ENCODE measurements at places on chromosomes 12 and 14.

DNA sequence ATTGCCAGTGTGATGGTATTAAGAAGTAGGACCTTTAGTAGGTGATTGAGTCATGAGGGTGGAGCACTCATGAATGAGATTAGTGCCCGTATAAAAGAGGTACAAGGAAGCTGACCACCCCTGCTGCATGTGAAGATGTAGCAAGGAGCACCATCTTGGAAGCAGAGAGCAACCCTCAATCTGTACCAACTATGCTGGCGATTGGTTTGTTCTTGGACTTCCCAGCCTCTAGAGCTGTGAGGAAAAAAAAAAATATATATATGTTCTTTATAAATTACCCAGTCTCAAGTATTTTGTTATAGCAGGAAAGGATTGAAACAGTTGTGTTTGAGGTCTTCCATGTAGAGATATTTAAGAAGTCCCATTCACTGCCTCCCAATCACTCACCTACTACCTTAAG is 16.9 kb downstream of the METTL25 start:
- DNase-seq: no peak

DNA sequence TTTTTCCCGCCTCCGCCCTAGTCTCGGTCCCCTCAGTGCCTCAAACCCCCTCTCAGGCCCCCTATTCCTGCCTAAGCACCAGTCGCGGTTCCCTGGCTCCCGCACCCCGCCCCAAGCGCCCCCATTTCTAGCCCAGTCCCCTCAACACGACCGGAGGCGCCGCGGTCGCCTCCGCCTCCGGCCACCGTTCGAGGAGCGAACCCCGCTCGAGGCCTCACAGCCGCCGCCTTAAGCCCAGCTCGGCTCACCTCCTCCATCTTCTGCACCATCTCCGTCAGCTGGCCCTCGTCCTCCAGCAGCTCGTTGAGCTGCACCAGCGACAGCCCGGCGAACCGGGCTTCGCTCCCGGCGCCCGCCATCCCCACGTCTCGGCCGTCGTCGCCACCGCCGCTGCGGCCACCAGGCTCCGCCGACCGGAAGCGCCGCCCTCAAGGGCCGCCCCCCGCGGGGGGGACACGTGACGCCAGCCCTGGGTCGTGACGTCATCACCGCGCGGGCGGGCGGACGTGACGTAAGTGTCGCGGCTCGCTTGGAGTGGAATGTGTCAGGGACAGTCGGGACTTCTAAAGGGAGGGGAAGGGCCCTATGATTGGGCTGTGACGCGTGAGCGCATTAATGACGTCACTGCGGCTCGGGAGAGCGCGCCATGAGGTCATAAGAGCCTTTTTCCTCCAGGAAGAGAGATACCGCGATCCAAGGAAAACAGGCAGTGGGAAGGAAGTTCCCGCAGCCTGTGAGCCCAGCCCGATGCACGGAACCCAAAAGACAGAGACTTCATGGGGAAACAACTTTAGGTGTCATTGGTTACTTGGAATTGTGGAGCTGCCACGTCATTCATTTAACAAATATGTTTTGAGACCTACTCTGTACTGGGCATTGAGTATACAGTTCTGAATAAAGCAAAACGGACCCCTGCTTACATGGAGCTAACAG is at the start of gene VPS37B:
Gene VPS37B, minus strand, starts transcription at position 421 of the 933 bp plus-strand sequence. Its CDS starts 62 bp downstream, at position 359.
- DNase-seq: peak; percentile 94

GRCh38 chr12:12202747-12203146 is 64.1 kb downstream of the LRP6 start:
- DNase-seq: no peak

DNA sequence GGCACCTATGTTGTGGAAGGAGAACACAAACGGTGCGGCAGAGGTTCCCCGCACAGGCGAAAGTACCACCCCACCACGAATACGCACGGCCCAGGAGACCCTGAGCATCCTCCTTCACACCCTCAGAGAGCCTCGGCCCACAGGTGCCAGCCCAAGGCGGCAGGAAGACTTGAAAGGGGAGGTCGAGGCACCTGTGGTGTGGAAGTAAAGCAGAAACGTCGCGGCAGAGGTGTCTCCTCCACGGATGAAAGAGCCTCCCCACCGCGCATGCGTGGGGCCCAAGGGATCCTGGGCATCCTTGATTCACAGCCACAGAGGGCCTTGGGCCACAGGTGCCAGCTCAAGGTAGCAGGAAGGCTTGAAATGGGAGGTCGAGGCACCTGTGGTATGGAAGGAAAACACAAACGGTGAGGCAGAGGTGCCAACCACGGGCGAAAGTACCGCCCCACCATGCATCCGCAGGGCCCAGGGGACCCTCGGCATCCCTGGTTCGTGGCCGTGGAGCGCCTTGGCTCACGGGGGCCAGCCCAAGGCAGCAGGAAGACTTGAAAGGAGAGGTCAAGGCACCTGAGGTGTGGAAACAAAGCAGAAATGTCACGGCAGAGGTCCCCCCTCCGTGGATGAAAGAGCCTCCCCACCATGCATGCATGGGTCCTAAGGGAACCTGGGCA is 380.1 kb downstream of the ALG10 start:
- DNase-seq: no peak

DNA sequence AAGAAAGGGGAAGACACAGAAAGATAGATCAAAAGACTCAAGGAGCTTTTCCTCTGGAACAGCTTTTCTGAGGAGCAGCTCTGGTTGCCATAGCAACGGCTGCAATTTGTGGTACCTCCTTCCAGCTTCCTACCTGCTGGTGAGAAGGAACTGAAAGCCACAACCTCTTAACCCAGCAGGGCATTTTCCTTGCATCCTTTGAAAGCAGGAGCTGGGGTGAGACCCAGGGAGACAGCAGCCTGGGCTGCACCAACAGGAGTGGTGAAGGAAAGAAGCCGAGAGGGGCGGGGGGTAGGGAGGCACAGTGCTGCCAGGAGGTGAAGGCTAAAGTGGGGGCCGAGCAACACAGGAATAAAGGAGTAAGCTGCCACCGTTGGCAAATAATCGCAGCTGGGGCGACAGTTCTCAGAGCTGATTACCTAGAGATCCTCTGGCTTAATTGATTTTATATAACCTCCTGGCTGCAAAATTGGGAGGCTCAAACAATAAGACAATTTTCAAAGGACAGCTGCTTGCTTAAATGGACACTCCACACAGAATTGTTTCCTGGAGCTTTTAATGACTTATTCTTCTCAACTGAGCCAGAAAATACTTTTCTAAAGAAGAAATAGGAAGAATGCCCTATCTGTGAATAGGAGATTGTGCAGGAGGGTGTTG is 129.4 kb downstream of the RPAP3 start:
- DNase-seq: no peak

GRCh38 chr14:100297320-100298300 is 8.6 kb downstream of the SLC25A29 start:
- no peak for DNase-seq

DNA sequence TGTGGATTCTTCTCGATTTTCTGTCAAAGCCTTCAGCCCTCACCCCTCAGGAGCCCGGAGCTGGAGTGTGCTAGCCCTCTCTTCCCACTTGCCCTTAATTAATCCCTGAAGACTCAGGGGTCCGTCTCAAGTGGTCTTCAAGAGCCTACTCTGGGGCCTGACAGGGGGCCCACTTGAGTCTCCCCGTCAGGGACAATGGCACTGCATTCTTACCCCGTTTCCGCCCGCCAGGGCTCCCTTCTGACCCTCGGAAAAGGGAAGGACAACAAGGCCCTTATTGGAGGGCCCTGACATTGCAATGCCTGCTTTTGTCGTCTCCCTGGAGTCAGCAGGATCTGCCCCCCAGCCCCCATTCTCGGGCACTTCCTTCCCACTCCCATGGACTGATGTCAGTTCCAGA is 34.4 kb downstream of the TBX3 start:
- DNase-seq: no peak

DNA sequence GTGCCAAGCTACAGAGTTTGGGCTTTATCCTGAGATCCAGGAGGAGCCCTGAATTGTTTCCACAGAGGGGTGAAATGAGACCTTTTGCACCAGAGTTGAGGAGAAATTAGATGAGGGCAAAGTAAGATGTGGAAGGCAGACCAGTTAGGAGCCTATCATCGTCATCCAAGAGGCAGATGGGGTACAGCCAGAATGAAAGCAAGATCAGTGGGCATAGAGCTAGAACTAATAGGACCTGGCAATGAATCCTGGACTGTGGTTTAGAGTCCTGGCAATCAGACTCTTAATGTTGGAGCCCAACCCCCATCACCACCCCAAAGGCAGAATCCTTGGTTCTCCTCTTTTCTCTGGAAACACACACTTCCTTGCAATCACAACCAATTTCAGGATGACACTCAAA is 166.6 kb upstream of the HMGA2 start:
- DNase-seq: no peak

GRCh38 chr12:56572288-56572687 is 50.7 kb downstream of the RBMS2 start:
- no peak for DNase-seq

DNA sequence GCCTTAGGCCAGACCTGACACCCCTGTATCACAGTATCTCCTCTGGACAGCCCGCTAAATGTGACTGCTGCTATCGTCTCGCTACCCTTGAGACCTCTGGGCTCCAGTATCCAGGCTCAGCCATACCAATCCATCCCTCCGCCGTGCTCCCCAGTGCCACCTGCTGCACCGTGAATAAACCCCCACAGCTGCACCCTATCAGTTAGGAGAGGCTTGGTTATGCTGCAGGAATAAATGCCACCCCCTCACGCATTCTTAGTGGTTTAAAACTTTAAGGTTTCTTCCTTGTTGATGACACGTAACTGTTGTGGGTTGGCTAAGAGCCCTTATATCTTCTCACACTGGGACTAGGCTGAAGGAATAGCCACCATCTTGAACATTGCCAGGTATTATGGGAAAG is 12.1 kb downstream of the CCDC63 start:
- no peak for DNase-seq

DNA sequence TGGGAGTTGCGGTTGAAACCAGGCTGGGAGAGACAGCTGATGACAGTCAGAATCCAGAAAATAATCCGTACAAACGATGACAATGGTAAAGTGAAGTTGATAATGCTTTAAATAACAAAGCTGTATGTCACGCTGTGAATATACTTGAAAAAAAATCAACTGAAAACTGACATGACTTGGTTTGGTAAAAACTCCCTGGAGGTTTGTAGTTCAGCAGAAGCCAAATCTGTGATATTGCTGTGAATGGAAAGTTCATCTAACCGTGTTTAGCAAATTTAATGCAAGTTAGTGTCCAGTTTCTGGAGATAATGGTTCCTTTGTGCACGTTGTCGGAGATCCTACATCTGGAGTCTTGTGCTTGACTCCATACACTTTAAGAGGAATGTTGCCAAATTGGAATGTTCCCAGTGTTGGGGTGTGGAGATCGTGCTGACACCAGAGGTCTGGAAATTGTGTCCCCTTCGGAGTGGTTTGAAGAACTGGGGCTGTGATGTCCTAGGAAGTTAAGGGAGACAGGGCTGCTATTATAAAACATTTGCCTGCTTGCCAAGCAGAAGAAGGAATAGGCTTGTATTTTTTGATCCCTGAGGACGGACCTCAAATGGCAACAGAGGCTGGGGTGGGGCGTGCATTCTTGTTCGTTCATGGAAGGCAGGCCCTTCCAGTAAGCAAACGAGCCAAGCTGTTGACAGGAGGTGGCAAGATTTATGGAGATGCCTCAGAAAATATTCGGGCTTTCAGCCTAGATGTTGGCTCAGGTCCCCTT is 30.6 kb downstream of the PPFIBP1 start:
- no peak for DNase-seq
